ENCODE measurements at places on chromosomes 3 and 15.

- DNase-seq = no peak
Observed at GRCh38 chr15:85837881-85838280, 43.2 kb upstream of the KLHL25 start.

- no peak for DNase-seq
Observed at GRCh38 chr3:79810581-79810980, 42.8 kb upstream of the ROBO1 start.

DNA sequence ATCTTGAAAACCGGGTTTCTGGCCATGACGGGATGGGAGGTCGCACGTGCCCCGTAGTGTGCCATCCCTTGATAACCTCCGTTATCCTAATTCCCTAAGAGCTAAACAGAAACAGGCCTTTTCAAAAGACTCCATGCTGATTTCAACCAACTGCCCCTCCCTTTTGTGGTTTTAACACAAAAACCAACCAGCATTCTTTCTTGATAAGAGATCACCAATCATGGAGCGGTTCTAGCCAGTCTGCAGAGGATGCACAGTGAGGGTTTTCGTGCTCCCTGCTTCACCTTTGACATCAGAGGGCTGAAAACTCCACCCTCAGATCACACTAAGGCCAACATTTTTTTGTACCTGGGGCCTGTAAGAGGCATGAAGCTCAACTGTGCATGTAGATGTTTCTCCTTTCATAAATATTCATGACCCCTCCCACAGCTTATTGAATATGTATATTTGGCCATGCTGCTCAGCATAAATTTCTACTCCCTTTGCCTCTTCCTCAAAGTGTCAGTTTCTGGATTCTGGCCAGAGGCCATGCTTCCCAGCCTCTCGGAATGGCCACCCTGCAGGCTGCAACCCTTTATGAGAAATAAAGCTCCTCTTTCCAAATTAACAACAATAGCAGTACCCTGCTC, 41.3 kb downstream of the FAM3D start:
- DNase-seq = no peak

GRCh38 chr3:48026951-48027908, 11.0 kb upstream of the MAP4 start:
- DNase-seq = no peak

GRCh38 chr3:145942052-145942451, 218.9 kb downstream of the PLOD2 start:
- no peak for DNase-seq

DNA sequence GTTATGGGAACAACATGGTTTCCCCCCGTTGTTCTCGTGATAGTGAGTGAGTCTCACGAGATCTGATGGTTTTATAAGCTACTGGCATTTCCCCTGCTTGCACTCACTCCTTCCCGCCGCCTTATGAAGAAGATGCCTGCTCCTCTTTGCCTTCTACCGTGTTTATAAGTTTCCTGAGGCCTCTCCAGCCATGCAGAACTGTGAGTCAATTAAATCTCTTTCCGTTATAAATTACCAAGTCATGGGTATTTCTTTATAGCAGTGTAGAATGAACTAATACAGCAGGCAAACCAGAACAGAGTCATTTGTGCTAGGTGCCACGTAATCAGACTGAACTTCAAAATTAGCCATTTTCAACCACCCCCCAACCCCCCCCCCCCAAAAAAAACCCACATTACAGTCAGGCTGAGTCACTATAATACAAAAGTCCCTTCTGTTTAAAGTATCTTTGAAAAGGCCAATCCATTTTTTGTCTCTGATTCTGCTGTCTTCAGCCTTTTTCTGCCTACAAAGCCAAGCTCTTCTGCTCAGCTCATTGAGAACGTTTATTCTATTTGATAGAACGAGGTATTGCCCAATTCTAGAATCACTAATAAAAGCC, 4.1 kb downstream of the OR4F6 start:
- no peak for DNase-seq
